ENCODE measurements at places on chromosomes 5 and 9.
A peak's percentile ranks its signal among the peaks of the same experiment; 100 is the strongest.

- no peak for DNase-seq
These were observed 18.1 kb upstream of the COL5A1 start for GRCh38 chr9:134623258-134624066.

DNA sequence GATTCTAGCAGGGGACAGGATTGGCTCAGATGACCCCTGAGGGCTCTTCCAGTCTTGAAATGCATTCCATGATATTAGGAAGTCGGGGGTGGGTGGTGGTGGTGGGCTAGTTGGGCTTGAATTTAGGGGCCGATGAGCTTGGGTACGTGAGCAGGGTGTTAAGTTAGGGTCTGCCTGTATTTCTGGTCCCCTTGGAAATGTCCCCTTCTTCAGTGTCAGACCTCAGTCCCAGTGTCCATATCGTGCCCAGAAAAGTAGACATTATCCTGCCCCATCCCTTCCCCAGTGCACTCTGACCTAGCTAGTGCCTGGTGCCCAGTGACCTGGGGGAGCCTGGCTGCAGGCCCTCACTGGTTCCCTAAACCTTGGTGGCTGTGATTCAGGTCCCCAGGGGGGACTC is 2.9 kb upstream of the MYOZ3 start:
- DNase-seq: no peak

- DNase-seq: no peak
These were observed 70.8 kb downstream of the RAB24 start for GRCh38 chr5:177232761-177233160.

- no peak for DNase-seq
These were observed 186.2 kb downstream of the ACER2 start for GRCh38 chr9:19595003-19595402.

DNA sequence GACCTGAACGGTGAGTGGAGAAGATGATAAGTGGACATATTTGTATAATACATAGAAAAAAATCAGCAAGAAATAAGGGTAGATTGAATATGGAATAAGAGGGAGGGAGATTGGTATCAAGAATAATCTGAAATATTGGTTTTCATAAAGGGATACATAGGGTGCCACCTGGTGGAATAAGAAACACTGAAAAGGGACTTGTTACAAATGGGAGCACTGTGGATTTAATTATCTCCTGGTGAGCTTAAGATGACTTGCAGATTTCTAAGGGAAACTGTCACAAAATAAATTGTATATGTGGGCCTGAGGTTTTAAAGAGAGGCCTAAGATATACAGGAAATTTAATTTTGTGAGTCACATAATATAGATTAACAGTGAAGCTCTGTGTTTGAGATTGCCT is 1403.5 kb upstream of the CDH18 start:
- DNase-seq: no peak

- DNase-seq: no peak
These were observed 12.3 kb downstream of the CCNH start for GRCh38 chr5:87400305-87400899.

GRCh38 chr5:121945261-121945660 is 16.5 kb upstream of the SRFBP1 start:
- DNase-seq: no peak

DNA sequence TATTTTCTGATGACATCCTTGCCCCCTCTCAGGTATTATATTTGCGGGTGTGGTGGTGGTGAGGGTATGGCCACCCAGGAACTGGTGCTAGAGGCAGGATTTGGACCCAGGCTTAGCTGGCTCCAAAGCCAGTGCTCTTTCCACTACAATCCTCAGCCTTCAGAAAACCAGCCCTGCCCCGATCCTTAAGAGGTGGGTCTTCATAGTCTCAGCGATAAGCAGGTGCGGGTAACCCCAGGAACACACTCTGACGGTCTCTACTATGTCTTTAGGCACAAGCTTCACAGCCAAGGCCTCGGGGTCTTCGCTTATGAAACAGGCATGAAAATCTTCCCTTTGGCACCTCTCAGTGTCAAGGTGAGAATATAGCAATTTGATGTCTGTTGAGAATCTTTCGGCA is 169.3 kb downstream of the FGF18 start:
- no peak for DNase-seq

DNA sequence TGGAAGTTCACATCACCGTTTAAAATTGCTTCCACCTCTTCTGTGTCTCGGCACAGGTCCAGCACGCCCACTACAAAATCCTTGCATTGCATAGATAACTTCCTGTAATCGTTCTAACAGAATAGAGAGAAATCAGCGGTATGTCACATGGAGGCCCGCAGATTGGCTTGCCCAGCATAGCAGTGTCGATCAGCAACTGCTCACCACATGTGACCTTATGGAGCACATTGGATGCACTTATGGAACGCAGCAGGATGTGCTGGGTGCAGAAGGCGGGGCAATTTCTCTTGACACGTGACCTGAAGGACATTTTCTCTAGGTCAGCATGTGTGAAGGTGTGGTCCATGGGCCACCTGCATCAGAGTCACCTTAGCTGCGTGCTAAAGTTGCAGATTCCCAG is 49.7 kb downstream of the TRPC7 start:
- no peak for DNase-seq

DNA sequence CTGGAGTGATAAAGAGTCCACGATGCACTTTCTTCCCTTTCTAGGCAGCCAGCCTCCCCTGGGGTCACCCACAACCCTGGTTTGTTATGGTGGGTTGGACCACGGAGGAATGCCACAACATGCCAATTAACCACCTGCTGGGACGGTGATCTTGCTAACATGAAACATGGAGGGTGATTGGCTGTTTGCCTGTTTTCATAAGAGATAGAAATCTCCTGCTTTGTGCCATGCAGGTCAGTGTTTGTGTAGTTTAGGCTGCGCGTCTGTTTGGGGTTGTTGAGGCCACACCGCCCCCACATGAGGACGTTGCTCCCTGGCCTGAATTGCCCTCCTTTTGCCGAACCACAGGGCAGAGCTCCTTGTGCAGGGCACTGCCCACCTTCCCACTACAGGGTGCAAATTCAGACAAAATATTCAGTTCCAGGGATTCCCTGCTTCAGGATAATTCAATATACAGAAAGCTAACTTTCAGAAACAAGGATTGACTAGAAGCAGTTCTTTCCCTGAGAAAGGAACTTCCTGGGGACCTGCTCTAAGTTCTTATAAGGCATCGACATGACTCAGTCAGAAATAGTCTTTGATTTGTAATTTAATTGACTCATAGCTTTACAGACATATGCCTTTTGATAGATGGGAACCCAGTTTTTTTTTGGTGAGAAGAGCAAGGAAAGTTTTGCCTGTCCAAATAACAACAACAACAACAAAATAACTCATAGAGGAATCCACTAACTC is 427.6 kb downstream of the GADD45G start:
- no peak for DNase-seq

GRCh38 chr9:99954819-99955218 is 48.4 kb downstream of the STX17 start:
- no peak for DNase-seq

GRCh38 chr5:149271195-149271715 is 404 bp upstream of the AFAP1L1 start:
- no peak for DNase-seq

DNA sequence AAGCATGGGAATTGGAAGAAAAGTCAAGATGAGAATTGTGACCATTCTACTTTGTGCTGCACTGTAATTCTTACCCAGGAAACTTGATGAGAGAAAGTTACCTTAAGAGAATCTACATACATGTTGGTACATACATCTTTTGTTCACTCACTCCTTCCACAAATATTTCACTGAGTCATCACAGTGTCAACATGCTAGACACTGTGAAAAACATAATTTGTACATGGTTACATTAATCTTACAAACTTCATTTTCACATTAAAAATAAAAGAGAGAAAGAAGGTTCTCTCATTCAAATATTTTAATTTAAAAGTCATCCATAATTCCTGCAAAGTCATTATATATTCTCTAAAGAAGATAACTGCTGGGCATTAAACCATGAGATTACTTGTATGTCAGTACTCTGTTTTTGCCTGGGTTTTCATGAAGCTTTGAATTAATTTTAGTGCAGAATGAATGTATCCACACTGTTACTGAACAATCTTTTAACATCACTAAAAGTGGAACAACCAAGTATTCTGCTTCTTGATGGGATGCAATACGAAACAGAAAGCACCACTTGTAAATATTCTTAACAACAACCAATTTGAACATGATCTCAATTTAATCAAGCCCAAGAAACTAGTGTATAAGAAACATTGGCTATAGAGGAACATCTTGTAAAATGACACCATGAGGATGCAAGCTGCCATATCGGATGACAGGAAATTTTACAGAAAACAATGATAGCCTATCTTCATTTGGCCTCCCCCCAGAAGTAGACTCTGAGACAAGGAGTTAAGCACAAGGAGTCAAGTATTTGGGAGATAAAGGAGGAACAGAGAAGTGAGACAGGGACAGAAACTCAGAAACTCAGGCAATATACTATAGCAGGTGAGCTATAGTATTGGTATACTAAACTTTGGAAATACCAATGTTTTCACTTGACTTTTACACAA is 28.4 kb downstream of the ERP44 start:
- DNase-seq: no peak

DNA sequence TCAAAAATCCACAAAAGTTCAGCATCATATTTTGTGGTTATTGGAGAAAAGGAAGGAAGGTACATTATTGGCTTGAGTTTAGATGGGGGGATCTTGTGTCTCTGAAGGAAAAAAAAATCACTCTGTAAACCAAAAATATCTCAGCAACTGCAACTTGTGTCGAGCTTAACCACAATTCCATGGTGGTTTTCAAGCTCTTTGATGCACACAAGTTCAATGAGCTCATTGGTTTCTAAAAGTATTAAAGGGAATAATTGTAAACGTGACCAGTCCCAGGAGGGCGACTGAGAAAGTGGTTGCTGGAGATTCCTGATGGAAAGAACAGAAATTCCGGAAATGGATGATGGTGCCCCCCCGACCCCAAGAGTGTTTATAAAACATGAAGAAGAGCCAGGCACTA is 173.8 kb downstream of the PSAT1 start:
- no peak for DNase-seq

DNA sequence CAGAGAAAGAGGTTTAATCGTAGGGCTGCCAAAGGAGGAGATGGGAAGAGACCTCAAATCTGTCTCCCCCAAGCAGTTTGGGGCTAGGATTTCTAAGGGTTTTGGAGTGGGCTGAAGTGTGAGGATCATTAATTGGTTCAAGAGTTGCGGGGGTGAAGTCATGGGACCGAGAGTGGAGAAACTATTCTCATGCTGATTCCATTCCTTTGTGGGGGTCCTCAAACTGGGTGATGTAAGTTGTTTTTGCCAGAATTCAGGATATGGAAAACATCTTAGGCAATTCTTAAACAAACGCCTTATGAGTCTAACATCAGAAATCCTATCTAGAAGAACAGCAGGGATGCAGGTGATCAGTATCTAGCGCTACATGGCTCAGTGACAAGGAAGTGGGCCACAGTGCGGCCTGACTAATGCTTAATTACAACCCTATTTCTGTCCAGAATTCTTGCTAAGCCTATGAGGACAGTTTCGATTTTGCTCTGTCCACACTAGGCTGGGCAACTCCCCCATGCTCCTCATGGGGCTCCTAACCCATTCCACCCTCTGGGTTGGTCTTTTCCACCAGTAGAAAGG is 27.7 kb upstream of the TRIO start:
- no peak for DNase-seq

DNA sequence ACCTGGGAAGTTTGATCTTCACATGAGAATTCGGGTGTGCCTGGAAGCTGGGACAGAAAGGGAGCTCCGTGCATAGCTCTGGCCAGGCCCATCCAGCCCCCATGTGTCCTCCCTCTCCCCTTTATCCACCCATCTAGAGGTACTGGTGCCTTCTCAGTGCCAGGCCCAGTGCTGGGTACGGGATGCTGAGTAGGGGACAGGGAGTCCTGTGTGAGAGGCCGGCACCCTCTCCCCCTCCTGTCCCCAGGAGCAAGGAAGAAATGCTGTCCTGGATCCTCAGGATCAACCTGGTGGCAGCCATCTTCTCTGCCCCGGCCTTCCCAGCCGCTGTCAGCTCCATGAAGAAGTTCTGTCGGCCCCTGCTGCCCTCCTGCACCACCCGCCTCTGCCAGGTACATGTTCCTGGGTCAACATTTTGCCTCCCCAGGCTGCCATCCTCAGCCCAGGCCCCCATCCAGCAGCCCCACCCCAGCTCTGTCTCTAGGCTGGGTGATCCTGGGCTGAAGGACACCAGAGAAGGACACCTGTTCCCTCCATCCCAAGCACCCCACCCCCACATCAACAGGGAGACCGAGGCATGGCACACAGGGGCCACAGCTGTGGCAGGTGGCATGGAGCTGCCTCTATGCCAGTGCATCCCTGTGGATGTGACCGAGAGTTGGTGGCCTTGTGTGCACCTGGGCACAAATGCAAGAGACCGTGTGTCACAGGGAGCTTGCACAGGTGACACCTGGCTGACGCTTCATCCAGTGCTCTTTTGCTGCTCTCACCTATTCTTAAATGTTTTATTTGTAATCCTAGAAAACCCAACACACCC is 43.0 kb downstream of the PSD2 start:
- DNase-seq: no peak

GRCh38 chr5:60993875-60994571 is 49.0 kb downstream of the NDUFAF2 start:
- DNase-seq: no peak

DNA sequence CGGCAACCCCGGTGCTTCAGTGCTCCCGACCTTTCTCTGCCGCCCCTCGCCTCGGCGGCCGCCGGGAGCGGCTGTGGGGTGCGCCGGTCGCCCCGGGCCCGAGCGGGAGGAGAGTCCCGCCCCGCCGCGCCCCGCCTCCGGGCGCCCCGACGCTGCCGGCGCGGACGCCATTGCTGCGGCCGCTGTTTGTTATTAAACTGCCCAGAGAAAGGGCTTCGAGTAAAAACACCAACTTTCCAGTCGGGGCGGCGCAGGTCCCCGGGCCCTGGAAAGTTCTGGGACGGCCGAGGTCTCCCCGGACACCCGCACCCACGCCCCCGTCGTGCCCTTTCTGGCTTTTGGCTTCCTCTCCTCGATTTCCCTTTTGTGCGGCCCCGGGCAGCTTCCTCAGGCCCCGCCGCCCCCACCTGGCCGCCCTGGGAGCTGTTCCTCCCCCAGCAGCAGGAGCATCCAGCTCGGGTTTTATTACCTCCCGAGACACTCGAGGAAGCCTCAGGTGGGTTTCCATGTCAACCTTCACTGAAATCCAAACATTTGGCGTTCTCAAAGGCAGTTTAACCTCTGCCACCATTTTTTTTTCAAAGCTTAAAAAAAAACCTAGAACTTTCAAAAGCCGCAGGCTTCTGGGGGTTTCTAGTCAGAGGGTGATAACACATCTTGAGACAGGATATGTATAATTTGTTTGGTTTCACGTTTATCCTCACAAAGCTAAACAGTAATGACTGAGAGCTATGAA is 334.4 kb downstream of the CWC27 start:
- DNase-seq: peak; percentile 20
